Psoas muscle (tissue), 8 donors: ENCODE measurements at places on chromosomes 3 and 15.

DNA sequence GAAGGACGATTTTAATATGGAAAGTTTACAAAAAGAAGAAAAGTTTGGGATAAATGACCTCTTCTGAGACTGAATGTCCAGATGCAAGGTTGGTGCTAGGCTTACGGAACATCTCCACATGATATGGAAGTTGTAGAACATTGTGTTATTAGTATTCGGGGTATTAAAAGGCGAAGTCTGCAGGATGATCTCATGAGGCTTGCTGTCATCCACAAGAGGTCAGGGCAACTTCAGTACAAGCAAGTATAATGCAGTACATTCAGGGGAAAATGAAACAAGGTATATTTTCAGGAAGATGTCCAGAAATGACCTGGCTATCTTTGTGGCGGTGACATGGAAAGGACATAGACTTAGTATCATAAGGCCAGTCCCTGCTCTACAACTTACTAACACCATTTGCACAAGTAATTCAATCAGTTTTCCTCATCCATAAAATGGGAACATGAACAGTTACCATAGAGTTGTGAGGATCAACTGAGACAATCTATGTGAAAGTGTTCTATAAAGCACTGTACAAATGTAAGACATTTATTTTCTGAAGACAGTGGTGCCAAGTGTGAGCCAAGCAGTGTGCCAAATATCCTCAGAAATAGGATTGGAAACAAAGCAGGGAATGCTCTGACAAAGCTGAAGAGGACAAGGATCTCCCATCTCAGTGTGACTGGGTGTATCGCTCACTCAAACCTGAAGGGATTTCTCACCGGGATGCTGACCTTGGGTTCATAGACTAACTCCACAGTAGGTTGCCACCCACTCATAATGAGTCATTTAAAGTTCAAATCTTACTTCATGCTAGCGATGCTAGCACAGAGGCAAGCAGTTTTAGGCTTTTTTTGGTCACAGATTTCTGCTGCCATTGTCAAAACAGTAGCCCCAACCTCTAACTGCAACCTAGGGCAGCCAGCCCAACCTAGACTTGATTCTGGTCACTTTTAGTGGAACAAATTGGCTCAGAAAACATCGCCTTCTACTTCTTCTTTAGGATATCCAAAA is 118.3 kb downstream of the TIGIT start:
- peak overlapping the region; percentile 51 for H3K27ac ChIP-seq
- H3K4me1 ChIP-seq: peaks cover 88% of the 10 kb centered on the region
- H3K36me3 ChIP-seq: no peaks in the 10 kb centered on the region
- H3K27me3 ChIP-seq: no peaks in the 10 kb centered on the region
- H3K4me3 ChIP-seq: peak overlapping the region; percentile 5
- peak; percentile 26 for DNase-seq

DNA sequence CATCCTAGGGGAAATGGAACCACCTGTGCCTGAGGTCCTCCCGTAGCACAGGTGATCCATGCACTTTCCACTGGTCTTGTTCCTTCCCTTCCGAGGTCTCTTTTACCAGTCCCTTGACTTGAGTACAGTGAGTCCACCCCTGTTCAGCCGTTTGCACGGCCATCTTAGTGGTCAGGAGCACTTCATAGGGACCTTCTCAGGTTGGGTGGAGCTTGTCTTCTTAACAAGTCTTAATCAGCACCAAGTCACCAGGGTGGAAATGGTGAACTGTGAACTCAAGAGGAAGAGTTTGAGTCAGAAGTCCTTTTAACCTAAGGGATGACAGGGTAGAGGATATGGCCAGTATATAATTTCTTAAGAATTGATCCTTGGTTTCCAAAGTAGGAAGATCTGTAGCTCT is 21.4 kb downstream of the ARL8B start:
- H3K36me3 ChIP-seq: no peaks in the 10 kb centered on the region
- DNase-seq: no peak
- no peak overlapping the region for H3K4me3 ChIP-seq
- no peaks in the 10 kb centered on the region for H3K27me3 ChIP-seq
- no peak overlapping the region for H3K27ac ChIP-seq

DNA sequence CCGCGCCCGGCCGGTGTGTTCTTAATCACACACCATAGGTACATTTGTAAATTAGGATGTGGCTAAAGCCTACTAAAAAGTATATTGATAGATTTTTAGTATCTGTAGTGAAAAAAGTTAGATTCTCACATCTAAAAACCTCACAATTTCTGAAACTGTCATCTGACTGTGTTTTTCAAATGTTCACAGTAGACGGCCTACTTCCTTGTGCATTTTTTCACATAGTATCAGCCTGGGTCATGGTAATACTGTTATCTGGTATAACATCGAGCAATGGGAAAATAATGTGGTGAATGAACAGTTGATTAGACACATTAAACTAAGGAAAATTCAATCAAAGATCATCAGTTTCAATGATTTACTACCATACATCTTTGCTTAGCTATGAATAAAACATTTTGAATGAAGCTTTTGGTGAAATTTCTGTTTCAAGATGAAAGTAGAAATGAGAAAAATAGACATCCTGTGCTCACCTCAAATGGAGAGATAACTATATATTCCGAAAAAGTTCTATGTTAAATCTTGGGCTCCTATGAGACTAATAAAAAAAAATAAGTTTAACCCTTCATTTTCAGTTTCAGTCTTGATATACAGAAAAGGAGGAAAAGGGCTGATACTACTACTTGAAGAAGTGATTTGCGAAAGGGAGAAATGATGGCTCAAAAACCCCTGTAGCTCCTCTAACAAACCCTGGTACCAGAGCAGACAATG is 262.7 kb downstream of the ZBTB20 start:
- no peak for DNase-seq
- no peaks in the 10 kb centered on the region for H3K27me3 ChIP-seq
- H3K27ac ChIP-seq: no peak overlapping the region
- no peaks in the 10 kb centered on the region for H3K36me3 ChIP-seq

DNA sequence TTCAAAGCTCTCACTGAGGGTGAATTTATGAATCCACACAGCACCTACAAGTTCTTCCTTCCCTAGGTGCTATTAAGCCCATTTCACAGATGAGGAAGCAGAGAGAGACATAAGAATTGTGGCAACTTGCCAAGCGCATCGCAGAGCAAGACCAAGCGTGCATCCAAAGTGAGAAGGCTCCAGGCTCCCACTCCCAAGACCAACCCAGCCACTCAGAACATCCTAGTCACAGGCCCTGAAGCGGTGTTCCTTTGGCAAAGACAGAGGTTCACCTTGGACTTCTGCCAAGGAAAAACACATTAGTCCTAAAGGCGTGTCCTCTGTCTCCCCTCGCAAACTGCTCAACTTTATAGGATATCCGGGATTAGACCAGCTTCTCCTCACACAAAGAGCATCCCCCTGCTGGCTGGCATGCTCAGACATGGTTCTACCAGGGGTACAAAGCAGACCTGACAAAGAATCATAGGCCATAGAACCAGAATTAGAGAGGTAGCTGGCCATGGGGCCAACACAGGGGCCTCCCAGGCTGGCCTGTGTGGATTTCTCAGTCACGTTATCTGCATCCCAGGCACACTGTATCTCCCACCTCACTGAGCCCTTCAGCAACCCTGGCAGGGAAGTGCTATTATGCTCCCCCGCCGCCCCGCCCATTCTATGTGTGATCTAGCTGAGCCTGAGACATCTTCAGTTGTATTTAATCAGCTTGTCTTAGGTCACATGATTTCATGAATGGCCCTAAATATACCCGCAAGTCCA is 160.2 kb downstream of the FOXP1 start:
- peaks cover 4% of the 10 kb centered on the region for H3K4me1 ChIP-seq
- H3K36me3 ChIP-seq: no peaks in the 10 kb centered on the region
- no peaks in the 10 kb centered on the region for H3K27me3 ChIP-seq

- H3K27ac ChIP-seq: peak within 1 kb of the TSS; percentile 93
- no peak within 1 kb of the TSS for H3K4me3 ChIP-seq
- DNase-seq: no peak
- H3K36me3 ChIP-seq: no peaks in the 10 kb centered on the region
These were observed at the start of gene FURIN for GRCh38 chr15:90868261-90868689. FURIN (plus strand) TSS chr15:90868588; CDS start chr15:90875741, 7,153 bp downstream.

DNA sequence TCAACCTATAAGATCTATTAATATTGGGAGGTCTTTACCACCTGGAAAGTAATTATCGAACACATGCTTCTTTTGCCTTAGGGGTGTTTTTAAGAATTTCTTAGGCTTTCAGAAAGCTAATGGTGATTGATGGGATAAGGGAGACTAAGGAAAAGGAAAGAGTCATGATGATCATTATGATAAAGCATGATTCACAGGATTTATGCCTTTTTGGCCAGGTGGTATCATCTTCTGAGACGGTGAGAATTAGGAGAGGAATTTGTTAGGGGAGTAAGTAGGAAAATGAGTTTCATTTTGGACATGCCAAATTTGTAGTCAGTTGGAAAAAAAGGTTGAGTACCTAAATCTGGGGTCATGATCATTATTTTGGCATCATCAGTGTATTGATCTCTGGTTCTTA is 8.9 kb downstream of the ARMC8 start:
- H3K4me3 ChIP-seq: no peak overlapping the region
- H3K36me3 ChIP-seq: peaks cover 4% of the 10 kb centered on the region

- peaks cover 11% of the 10 kb centered on the region for H3K4me1 ChIP-seq
- no peak overlapping the region for H3K27ac ChIP-seq
- no peak overlapping the region for H3K4me3 ChIP-seq
- H3K27me3 ChIP-seq: no peaks in the 10 kb centered on the region
- H3K36me3 ChIP-seq: no peaks in the 10 kb centered on the region
These were observed 103.0 kb downstream of the PGPEP1L start for GRCh38 chr15:98904544-98904943.

DNA sequence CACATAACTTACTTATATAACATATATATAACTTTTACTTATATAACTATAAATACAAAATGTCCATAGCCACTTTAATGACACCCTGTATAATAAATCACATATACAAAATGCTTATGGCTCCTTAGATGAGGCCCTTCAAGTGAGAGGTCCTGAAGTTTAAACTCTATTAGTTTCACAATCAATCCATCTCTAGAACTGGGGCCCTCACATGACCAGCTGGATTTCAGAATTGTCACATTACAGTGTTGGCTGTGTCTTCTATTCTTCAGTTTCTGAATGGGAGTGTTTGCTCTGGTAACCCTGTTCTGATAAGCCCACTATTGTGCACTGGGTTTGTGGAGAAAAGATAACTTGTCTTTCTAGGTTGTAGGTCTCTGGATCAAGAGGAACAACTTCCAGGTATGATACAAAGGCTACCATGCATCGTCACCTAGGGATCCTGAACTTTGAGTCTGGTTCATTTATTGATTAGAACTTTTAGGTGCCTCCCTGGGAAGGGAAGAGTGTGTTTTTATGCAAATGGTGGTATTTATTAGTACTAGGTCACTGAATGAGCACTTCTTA is 107.9 kb downstream of the DNAH12 start:
- no peak overlapping the region for H3K4me3 ChIP-seq
- no peaks in the 10 kb centered on the region for H3K27me3 ChIP-seq
- no peaks in the 10 kb centered on the region for H3K4me1 ChIP-seq
- H3K27ac ChIP-seq: no peak overlapping the region

GRCh38 chr15:48062148-48062872 is 58.5 kb upstream of the SLC24A5 start:
- H3K36me3 ChIP-seq: no peaks in the 10 kb centered on the region
- H3K4me3 ChIP-seq: no peak overlapping the region
- H3K27me3 ChIP-seq: no peaks in the 10 kb centered on the region
- no peaks in the 10 kb centered on the region for H3K4me1 ChIP-seq
- H3K27ac ChIP-seq: no peak overlapping the region

- DNase-seq: no peak
- H3K4me3 ChIP-seq: no peak overlapping the region
- no peak overlapping the region for H3K27ac ChIP-seq
- H3K27me3 ChIP-seq: no peaks in the 10 kb centered on the region
- no peaks in the 10 kb centered on the region for H3K4me1 ChIP-seq
- H3K36me3 ChIP-seq: no peaks in the 10 kb centered on the region
These were observed 63.4 kb downstream of the ADCY5 start for GRCh38 chr3:123385499-123385898.

- DNase-seq: no peak
- no peak overlapping the region for H3K27ac ChIP-seq
- H3K36me3 ChIP-seq: no peaks in the 10 kb centered on the region
- no peak overlapping the region for H3K4me3 ChIP-seq
These were observed 127.6 kb downstream of the ARNT2 start for GRCh38 chr15:80531796-80532195.

DNA sequence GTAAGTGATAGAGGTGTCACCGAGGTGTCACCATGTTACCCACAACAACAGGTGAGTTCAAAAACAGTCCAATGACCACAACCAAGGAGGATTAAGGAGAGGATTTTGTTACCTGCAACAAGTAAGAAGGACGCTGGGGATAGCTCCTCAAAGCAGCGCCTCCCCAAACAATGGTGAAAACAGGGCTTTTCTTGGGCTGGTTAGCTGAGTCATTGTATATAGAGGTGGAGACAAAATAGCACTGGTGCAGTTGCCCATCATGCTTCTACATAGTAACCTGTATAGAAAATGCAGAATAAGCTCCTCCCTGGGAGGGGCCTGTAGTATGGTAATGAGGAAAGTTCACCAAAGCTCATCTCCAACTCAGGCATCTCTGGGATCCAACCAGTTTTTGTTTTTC is 116.9 kb upstream of the EIF1B start:
- H3K4me3 ChIP-seq: no peak overlapping the region
- no peak for DNase-seq
- H3K36me3 ChIP-seq: no peaks in the 10 kb centered on the region
- no peak overlapping the region for H3K27ac ChIP-seq

DNA sequence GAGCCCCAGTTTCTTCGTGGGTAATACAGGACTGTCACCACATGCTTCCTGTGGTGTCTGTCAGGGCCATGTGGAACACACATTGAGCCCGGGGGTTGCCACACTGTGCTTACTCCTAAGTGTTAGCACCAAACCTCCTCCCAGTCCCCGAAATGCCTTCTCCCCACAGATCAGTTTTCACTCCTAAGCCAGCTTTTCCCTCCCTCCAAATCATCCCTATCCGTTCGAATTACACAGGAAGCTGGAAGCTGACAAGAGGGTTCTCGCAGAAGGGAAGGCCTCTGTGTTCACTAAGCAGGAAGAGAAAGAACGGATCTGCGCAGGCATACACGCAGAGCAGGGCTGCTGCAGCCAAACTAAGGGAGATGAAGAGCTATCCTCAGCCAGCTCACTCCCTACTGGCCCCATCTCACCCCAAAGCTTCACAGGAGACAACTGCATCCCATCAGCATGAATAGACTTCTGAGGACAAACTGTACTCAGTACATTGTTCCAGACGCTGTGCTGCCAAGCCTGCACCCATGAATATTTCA is 32.3 kb downstream of the XXYLT1 start:
- no peak overlapping the region for H3K4me3 ChIP-seq
- H3K36me3 ChIP-seq: no peaks in the 10 kb centered on the region
- H3K27ac ChIP-seq: no peak overlapping the region
- peak; percentile 53 for DNase-seq
- H3K4me1 ChIP-seq: peaks cover 20% of the 10 kb centered on the region

DNA sequence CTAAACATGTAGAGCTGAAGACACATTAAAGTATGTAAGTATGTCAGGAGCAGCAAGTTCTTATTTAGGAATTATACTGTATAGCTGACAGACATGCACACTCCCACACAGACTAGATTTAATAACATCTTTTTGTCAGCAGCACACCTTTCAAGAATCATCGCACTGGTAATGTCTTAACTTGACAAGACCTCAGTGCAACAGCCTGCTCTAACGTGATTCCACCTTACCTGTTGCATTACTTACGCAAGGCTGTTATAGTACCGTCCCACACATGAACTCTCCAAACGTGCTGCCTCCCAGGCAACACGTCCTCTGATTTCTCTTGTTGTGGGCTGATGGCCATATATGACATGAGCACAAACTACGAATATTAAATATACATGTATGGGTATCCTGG is 11.9 kb downstream of the CHRM5 start:
- DNase-seq: no peak
- H3K36me3 ChIP-seq: no peaks in the 10 kb centered on the region
- H3K4me3 ChIP-seq: no peak overlapping the region
